ENCODE measurements at places on chromosomes 1 and 21. TPM values are rescaled to one million over a fixed set of nuclear protein-coding genes. Genes with fewer than 3 reads are reported as not detected.

The DYRK3 gene
- 0.16 TPM for total RNA-seq

The KRTAP7-1 gene
- total RNA-seq: not detected

The C8A gene
- total RNA-seq: not detected

The OR2L3 gene
- not detected for total RNA-seq

The TMIGD3 gene
- 1.0 TPM for total RNA-seq

The GPR161 gene
- total RNA-seq: not detected

DNA sequence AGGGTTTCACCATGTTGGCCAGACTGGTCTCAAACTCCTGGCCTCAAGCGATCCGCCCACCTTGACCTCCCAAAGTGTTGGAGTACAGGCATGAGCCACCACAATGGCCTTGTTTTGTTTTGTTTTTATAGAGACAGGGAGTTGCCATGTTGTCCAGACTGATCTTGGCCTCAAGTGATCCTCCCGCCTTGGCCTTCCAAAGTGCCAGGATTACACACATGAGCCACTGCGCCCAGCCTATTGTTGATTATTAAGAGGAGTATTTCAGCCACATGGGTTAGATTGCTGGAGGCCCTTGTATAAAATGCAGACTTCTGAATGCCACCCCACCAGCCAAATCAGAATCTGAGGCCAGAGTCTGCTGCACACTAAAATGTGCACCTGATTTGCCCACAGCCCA, 57.2 kb upstream of the ANGPTL1 start:
- DNase-seq: no peak

DNA sequence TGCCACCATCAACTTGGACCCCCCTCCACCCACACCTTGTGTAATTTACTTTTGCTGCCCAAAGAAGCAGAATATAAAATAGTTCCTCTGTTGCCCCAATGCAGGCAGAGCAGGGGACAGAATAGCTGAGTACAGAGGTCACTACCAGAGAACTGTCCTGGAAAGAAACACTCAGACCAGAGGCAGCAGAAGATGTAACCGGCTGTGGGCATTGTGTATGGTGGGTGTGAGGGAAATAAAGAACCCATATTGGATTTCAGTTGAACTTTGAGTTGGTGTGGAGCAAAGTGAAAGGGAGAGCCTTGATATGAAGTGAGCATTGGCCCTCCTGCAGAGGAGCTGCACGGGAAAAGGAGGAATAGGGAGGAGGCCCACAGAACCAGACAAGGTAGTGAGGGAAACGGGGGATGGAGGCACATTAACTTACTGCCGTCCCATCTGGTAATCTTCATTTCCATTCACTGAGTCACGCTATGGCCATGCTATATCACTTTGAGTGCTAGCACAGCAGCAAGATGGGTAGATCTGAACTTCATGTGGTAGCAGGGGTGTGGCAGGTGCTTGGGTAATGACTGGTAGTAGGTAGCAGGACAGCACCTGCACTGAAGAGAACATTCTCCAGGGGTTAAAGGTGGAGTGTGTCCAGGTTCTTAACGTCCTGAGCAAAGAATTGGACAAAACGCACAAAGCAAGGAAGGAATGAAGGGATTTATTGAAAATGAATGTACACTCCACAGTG, 56.3 kb upstream of the FBXO28 start:
- DNase-seq: no peak

- DNase-seq: no peak
These were observed 56.0 kb upstream of the CNIH3 start for GRCh38 chr1:224559981-224560728.

GRCh38 chr1:3597599-3597964, 13.7 kb downstream of the MEGF6 start:
- DNase-seq: no peak

- no peak for DNase-seq
These were observed 25.9 kb downstream of the PPP1R15B start for GRCh38 chr1:204385727-204386126.

- DNase-seq: no peak
These were observed 153.6 kb downstream of the PGBD5 start for GRCh38 chr1:230272557-230272956.

GRCh38 chr1:91684481-91685196, 184.0 kb downstream of the CDC7 start:
- peak; percentile 61 for DNase-seq

DNA sequence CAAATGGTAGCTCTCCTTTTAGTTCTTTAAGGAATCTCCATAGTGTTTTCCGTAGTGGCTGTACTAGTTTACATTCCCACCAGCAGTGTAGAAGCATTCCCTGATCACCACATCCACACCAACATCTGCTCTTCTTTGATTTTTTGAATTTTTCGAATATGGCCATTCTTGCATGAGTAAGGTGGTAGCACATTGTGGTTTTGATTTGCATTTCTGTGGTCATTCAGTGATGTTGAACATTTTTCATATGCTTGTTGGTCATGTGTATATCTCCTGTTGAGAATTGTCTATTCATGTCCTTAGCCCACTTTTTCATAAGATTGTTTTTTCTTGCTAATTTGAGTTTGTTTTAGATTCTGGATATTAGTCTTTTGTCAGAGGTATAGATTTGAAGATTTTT, 84.6 kb upstream of the B3GALT2 start:
- DNase-seq: no peak

GRCh38 chr1:60978421-60979357, 103.7 kb upstream of the NFIA start:
- DNase-seq: peak; percentile 61

All from natural killer cell (primary cell).